ENCODE measurements at places on chromosomes 3 and 15.
A peak's percentile ranks its signal among the peaks of the same experiment; 100 is the strongest.

DNA sequence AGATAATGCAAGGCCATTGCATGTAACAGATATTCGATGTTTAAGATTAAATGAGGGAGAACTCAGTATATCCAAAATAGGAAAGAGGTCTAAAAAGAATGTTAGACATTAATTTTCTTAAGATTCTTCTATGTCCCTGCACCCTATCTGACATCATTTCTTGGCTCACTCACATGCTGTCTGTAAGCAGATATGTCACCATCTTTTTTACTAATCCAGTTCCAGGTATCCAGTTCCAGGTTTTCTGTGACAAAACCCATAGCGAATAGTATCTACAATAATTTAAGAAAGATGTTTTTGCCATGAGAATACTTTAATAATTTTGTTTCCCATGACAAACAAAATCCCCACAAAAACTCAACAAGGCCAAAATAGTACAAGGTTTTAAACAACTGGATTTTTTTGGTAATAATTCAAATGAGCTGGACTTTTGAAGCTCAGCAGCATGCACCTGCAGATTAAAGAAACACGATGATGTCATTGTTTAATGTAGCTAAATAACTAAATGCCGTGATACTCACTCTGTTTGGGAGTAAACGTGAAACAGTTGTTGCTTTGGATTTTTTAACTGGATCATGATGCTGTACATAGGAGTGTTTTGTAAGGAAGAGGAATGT lies 867.6 kb downstream of the EPHA3 start:
- no peak for DNase-seq

DNA sequence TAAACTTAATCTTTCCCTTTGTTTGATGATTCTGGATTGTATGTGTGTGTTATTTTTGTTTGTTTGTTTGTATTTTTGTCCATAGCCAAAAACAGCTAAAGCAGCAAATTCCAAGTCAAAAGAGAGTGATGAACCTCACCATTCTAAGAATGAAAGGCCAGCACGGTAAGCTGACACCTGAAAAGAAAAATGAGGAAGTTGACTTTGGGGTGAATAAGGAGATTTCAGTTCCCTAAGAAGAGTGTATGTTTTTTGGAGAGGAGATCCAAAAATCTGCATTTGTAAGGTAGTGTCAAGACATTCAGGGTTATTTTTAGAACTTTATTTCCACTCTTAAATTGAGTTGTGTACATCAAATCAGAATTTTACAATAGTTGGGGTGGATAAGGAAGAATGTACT lies 52.3 kb upstream of the UTS2B start:
- no peak for DNase-seq

- DNase-seq = no peak
These were observed 965 bp upstream of the CRBN start for GRCh38 chr3:3180456-3180855.

- no peak for DNase-seq
These were observed 507.9 kb upstream of the TPRG1 start for GRCh38 chr3:188663839-188664238.

DNA sequence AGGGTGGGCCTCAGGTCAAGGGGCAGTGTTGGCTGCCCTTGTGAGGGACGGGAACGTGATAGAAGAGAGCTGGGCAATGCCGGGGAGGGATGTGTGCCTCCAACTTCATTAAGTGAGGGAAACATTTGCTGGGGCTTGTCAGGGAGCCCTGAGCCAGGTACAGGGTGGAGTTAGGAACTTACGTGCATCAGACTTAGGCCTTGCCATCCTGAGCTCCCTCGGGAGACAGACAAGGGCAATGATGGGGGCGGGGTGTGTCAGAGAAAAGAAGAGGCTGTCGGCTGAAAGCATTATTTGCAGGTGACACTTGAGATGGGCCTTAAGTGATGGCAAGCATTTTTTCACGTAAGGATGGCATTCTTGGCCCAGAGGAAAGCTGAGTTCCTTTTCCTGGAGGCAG lies 1.6 kb downstream of the FAM131A start:
- peak; percentile 36 for DNase-seq

GRCh38 chr3:194637066-194637465 lies 3.8 kb upstream of the TMEM44 start:
- DNase-seq = no peak

GRCh38 chr3:169241991-169242707 lies 421.4 kb downstream of the MECOM start:
- no peak for DNase-seq

- no peak for DNase-seq
These were observed 492.6 kb downstream of the SQOR start for GRCh38 chr15:46127361-46127874.

GRCh38 chr3:9279966-9280365 lies 30.5 kb upstream of the SRGAP3 start:
- DNase-seq = no peak

DNA sequence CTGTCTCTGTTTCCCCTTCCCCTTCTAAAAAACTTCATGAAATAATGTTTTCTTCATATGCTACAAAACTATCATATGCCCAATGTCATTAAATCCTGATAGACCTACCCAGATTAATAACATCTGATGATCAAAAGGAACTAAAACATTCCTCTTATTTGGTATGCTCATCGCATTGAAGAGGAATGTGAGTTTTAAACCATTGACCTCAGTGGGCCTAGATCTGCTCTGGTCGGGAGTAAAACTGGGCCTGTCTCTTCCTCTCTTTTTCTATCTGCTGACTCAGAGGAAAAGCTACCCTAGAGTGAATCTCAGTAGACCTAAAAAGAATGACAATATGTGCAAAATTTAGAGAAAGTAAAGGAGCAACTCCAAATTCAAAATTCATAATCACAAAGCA lies 275.8 kb downstream of the SATB1 start:
- DNase-seq = no peak

DNA sequence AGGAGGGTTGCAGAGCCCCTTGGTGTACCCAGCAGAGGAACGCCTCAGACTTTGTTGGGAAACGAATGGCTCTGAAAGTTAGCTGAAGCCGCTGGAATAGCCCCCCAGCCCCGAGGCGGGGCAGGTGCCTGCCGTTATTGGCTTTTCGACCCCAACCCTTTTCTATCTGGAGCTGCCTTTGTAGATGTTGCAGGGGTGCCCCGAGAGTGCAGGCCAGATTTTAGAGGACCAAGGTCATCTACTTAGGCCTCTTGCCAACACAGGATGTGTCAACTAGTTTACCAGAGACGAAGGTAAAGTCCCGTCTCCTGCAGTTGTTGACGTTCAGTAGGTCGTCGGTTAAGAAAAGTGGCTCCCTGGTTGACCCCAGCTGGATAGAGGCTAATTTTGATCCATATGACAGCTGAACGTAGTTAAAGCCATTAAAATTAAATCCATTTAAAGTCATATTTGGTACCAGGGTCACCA lies 579 bp upstream of the UBE3A start:
- DNase-seq = no peak

GRCh38 chr15:25397100-25397499 lies 41.7 kb downstream of the UBE3A start:
- DNase-seq = no peak

- no peak for DNase-seq
These were observed 881.4 kb upstream of the ROBO1 start for GRCh38 chr3:80649170-80649569.

DNA sequence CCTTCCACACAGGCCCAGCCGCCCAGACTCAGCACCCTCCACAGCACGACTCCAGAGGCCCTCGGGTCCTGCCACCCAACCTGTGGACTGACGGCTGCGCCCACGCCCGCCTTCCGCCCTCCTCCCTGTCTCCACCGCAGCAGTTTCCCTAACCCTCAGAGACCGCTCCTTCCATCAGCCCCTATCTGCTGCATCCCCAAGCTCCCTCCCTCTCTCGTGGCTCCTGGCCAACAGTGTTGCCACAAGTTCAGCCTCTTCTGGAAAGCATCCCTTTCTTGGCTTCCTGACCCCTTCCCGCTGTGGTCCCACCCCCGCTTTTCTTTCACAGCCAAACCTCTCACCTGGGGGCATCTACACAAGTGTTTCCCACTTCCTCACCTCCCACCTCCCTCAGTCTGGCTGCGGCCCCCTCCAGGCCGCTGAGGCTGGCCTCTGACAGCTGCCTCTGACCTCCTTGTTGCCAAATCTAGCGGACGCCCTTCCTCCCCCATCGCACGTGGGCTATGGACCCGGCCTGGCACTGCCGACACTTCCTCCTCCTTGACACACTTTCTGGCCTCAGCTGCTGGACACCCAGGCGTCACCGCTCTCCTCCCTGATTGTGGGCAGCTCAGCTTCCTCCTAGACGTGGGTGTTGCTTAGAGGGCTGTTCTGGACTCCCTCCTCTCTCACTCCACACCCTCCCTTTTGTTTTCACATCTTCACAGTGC lies 168.8 kb upstream of the TLE3 start:
- no peak for DNase-seq

DNA sequence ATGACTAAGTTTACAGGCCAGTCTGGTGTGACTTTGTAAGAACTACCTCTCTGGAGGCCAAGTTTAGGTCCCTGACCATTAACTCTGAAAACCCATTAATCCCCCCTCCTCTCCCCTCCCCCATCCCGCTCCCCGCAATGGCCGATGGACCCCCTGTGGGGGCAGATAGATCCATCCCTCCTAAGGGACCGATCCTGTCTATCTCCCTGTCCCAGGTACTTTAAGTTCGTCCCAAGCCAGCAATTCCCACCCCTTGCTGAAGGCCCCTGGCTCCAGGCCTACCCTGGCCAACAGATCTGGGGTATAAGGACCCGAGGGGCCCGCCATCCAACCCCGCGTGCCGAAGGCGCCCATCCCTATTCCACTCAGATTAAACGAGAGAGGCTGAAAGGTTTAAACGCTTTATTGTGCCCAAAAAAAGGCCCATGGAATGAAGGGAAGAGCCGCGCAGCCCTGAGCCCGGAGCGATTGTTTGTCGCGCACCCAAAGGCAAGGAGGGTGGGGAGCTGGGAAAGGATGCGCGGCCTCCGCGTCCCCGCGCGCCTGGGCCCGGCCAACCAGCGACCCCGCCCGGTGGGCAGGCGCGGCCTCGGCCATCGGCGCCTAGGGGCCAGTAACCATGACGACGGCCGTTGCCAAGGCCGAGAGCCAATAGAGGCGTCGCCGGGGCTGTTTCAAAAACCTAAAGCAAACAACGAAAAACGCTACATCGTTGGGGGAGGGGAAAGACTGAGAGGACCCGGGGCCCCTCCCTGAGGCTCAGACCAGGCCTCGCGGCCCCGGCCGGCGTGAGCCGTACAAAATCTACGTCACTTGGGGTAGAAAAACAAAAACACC lies 35.9 kb downstream of the HMCES start:
- peak; percentile 72 for DNase-seq

DNA sequence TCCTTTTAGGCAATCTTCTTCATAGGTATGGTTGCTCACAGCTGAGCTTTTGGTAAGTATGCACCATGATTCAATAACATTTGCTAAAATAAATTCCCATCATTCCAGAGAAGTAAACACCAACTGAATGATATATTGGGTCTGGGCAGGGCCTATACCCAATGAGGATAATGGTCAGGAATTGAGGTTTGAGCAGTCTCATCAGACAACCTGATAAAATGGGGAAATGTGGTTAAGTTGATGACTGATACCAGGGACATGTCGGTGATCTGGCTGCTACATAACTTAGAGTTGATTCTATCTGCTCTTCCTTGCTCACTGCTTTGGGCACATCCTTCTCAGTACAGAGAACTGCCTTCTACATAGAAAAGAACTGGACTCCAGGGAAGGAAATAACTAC lies 92.9 kb downstream of the GPR156 start:
- DNase-seq = no peak

Measured in NCI-H510A (cell line).